Bronchial epithelial cell (primary cell): ENCODE measurements at places on chromosomes 13 and 19. TPM values are rescaled to one million over a fixed set of nuclear protein-coding genes. Genes with fewer than 3 reads are reported as not detected.
A peak's percentile ranks its signal among the peaks of the same experiment; 100 is the strongest.

- DNase-seq, result no peak
Measured at GRCh38 chr13:24252136-24252535, 57.2 kb upstream of the C1QTNF9 start.

DNA sequence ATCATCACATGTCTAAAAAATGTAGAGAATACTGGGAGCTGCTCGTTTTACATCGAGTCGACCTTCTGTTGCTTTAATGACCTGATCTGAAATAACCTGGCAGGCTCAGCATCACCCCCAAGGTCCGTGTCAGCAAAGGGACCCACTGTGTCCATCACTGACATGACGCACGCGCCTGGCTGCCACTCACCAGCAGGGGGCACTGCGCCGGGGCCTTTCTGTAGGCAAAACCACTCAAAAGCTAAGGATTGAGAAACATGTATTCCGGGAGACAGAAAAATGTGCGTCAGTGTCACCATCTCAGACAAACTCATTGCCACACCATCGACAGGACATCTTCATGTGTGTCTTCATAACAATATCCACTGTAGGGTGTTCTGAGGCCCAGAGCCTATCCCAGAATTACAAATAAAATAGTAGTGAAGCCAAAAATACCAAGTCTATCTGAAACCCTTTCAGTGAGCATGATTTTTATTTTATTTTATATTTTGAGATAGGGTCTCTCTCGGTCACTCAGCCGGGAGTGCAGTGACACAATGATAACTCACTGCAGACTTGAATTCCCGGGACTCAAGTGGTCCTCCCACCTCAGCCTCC, 130.3 kb upstream of the LSM14A start:
- peak; percentile 3 for DNase-seq

GRCh38 chr13:30872685-30873461, 33.2 kb upstream of the MEDAG start:
- no peak for DNase-seq

- DNase-seq, result peak; percentile 76
Measured at GRCh38 chr13:45564133-45564776, 51.3 kb downstream of the ERICH6B start.

DNA sequence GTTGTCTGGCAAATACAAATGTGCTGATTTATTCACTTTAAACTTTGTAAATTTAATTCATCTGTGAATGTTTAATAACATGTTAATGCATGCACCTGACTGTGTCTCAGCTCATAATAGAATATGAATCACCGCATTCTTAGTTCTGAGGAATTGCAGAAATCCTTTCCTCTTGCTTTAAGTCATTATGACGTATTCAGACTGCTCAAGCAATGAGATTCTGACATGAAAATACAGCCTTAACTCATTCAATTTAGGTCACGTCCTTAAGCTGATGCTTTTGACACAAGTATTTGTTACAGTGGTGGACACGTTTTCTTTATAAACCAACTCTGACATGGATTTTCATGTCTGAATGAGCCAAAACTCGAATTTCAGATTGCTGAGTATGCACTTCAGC, 541.0 kb upstream of the KLF12 start:
- peak; percentile 95 for DNase-seq

DNA sequence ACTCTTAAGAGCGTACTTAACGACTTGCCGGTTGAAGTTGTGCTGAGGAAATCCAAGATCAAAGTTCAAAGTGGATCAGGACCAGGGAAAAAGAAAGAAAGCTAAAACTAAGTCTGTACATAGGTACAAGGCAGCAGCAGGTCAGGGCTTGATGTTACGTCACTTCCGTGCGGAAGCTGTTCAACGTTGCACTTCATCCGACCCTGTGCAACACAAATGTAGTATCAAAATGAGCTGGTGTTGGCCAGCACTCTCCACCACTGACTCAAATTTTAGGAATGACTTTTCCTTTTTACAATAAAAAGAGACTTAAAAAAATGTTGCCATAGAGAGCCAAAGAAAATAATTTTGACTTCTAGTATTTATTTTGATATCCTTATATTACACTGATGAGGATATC, 1315.4 kb downstream of the EFNB2 start:
- no peak for DNase-seq

DNA sequence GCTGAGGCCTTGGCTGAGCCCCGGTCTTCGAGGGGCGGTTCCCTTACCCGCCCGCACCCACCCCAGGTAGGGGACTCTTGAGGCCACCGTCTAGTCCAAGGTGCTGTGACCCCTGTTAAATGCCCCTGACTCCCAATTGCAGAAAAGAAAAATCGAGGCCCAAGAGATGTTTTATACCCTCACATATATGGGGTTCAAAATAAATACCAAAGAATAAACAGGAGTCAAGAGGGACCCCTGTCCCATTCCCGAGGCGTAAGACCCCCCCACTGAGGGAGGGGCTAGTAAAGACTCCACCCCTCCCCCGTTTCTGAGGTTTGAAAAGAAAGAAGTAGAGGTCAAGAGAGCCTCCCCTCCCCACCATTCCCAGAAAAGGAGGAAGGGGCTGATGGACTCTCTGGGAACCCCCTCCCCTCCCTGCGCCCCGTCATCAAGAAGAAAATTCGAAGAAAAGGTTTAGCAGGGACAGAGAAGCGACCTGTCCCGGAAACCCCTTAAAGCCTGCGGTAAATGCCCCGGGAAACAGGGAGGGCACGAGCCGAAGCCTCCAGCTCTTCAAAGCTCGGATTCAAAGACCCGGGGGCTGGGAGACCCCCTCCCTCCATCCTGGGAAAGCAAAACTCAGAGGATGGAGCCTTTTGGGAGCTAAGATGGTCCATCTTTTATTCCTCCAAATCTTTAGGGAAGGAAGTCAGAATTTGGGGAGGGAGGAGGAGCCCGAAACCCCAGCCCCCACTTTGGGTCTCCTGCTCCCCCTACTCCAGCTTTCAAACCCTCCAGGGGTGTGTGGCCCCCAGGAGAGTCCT, 755 bp upstream of the RAB3A start:
- no peak for DNase-seq

DNA sequence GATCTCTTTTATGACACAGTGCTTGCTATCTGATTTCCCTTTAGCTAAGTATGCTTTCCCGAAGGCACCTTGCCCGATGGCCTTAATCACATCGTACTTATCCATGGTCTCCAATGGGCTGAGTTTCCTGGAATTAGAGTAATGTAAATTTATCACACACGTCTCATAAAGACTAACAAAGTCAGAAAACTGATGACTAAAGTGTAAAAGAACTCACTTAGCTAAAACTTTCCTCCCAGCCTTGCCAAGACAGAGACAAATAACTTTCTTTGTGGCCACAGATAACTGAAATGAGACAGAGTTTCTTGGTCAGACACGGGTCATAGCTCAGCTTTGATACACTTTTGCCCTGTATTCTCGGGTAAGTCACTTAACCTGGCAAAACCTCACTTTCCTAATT, 1.5 kb downstream of the NEK5 start:
- DNase-seq, result no peak

DNA sequence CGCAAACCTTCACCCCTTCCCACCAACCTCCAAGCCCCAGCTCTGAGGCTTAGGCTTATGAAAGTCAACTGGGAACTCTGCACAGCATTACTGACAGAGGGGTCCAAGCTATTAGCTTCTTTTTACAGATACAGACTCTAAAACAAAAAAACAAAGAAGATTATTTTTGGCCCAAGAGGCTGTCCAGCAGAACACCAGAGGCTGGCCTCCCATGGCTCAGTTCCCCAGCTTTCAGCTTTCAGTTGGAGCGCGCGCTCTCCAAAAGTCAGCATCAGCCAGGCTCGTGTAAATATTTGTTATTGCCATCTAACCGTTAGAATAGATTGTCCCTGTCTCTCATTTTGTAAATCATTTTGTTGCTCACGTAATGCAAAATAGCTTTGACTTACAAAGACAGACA, 58.4 kb downstream of the ZIC5 start:
- no peak for DNase-seq

GRCh38 chr13:36818804-36819738, at the start of gene RFXAP:
RFXAP (plus strand) TSS chr13:36819222; CDS start chr13:36819358, 136 bp downstream.
- DNase-seq, result peak; percentile 65

DNA sequence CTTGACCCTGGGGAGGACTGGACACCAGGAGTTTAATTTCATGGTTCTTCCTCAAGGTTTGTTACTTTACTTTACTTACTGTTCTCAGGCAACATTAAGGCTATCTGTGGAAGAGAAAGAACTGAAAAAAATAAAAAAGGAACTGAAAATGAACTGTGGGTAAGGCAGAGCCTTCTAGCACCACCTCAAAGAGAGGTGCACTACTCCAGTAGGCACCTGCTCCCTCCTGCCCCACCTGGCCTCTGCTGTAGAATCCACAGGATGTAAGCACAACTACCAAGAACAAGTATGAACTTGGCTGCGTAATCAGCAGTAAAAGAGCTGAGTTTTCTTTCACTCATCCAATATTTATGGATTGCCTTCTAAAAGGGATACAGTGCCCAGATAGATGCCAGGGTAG, 12.2 kb downstream of the ZNF112 start:
- DNase-seq, result no peak

DNA sequence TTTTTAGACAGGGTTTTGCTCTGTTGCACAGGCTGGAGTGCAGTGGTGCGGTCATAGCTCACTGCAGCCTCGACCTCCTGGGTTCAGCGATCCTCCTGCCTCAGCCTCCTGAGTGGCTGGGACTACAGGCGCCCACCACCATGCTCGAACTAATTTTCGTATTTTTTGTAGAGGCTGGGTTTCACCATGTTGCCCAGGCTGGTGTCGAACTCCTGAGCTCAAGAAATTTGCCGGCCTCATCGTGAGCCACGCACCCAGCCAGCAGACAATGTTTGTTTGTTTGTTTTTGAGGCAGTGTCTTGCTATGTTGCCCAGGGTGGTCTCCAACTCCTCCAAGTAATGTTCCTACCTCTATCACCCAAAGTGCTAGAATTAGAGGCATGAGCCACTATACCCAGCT, 879 bp upstream of the COX7A1 start:
- no peak for DNase-seq

- DNase-seq, result no peak
Measured at GRCh38 chr19:2139385-2140137, 11.8 kb downstream of the AP3D1 start.

DNA sequence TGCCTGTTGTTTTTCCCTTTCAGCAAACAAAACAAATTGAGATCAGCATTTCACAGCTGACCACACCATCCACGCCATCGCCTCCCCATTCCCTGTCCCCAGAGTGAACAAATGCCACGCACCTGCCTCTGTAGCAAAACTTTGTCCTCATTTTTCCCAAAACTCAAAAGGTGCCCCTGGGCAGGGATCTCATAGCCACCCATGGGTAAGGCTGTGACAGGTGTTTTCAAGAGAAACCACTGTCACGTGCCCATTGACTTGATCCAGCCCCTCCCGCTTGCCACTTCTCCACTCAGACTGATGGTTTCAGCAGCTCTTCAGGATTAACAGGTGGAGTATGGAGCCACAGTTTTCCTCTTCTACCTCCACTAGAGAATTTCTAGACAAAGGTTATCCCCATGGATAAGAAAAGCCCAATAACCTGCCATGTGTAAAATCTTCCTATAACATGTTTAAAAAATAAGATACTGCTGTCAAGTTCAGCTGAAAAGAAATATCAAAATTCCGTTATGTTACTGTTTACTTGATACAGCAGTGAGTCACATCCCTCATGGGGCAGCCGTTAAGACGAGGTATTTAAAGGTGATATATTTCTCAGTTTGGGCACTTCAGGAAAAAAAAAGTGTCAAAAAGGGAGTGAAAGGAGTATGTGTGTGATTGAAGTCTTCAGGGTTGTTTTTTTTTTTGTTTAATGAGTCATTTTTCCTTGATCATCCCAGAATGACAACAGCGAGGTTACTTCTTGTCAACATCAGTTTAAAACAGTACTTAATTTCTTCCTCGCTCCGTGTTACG, 63.5 kb upstream of the GPR183 start:
- DNase-seq, result no peak

GRCh38 chr13:35957241-35957731, 173.9 kb downstream of the DCLK1 start:
- DNase-seq, result peak; percentile 24

GRCh38 chr13:23140492-23140891, 40.3 kb upstream of the SGCG start:
- peak; percentile 61 for DNase-seq

GRCh38 chr19:10478903-10479384, 24.2 kb downstream of the KEAP1 start:
- DNase-seq, result peak; percentile 80

Gene CALR3
- total RNA-seq, result 0.26 and 0.51 TPM in 2 replicates

Gene ZIC5
- not detected in 2 replicates for total RNA-seq

Gene STX10
- total RNA-seq, result 68.4 and 75.3 TPM in 2 replicates

Gene B3GNT3
- 11.6 and 27.4 TPM in 2 replicates for total RNA-seq
